ENCODE measurements at places on chromosomes 6 and 20.

GRCh38 chr6:144741659-144742058 lies 456.5 kb downstream of the UTRN start:
- DNase-seq: no peak

GRCh38 chr6:82006027-82006738 lies 241.4 kb downstream of the IBTK start:
- DNase-seq: no peak

GRCh38 chr6:106611030-106611429 lies 18.3 kb downstream of the RTN4IP1 start:
- no peak for DNase-seq

- no peak for DNase-seq
Measured at GRCh38 chr6:41675992-41676391, 37.7 kb downstream of the MDFI start.

- DNase-seq: no peak
Measured at GRCh38 chr20:14378326-14378725, 40.9 kb upstream of the FLRT3 start.

GRCh38 chr6:24667378-24667803 lies 514 bp downstream of the ACOT13 start:
- peak; percentile 7 for DNase-seq

DNA sequence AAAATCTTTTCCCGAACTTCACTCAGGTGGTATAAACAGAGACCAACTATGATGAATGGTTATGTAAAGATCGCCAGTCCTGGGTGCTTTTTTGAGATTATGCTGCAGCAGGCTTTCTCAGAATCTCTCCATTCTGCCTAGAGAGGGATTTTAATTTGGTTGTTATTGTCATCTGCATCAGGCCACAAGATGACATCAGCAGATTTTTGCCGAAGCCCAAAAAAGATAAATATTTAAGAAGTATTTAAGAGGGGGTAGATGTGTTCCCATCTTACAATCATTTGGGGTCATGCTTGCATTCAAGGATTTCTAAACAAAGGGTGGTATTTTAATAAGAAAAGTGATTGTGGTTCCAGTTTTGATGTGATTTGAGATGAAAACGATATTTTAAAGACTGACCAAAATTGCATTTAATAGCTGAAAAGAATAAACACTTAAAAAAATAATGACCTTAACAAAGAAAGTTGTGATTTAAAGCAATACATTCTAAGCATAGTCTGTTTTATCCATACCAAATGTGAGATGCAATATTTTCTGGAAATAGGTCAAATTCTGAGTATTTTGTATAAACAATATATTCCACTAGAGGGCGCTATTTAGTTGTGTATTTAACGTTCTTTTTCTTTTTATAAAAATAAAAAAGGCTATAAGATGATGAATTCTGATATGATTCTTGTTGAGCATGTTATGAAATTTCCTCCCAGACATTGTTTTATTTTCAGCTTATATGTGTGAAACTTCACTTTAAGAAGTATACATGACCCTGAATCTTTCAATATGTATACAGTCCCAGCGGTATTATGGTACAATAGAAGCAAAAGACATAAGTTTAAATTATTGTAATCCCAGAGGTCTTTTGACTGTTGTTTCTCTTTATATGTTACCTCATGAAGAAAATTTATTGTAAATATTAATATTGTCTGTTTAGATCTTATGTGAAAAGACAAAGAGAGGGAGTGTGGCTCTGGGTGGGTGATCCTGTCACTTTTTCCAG lies 51.0 kb upstream of the ZFP64 start:
- no peak for DNase-seq

GRCh38 chr6:96735332-96735731 lies 101.9 kb downstream of the GPR63 start:
- no peak for DNase-seq

- DNase-seq: no peak
Measured at GRCh38 chr6:28615955-28616747, 90.5 kb downstream of the GPX5 start.

DNA sequence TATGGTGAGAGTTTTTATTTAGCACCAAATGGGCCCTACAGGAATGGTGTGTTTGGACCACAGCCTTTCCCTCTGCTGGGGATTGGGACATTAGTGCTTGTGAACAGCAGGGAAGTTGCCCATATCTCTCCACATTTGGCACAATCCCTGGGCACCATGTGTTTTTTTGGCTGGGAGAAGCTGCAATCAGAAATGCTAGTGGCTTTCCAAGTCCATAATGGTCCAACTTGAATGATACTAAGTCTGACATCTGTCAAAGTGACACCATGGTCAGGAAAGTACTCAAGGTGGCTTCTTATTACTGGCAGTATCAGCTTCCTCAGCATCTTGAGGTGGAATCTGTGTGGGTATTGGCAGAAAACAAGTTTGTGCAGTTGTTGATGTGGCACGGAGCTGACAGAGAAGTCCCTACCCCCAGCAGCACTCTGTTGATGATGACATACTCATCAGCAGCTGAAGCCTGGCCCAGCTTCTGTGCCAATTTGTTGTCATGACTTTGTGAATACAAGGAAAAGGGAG lies 53.0 kb downstream of the SASH1 start:
- no peak for DNase-seq

DNA sequence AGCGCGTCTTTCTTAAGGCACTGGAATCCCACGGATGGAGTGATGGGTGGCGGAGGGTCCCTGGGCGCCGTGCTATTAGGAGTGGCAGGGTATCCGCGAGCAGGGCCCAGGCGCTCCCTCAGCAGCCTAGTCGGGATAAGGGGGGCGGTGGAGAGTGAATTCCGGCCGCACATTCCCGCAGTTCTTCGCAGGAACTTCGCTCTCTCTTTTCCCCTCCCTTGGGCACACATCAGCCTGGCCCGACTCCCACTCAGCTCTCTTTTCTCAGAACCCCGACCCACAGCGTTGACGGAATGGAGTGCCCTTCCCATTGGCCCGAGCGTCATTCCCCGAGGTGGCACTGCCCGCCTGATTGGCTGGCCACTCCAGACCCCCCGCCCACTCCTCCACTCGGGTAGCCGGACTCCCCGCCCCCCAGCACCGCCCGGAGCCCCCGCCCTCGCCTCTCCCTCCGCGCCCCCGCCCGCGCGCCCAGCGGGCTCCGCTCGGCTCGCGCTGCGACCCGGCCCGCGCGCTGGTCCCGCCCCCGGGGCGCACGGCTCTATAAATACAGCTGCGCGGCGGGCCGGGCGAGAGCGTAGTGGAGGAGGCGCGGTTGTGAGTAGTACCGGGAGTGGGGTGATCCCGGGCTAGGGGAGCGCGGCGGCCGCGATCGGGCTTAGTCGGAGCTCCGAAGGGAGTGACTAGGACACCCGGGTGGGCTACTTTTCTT lies at the start of gene ID4:
Gene ID4, plus strand, starts transcription at position 572 of the 712 bp plus-strand sequence. CDS start 385 bp downstream, outside the sequence.
- no peak for DNase-seq
